ENCODE measurements at places on chromosomes 5 and 9.

GRCh38 chr5:149618581-149619248 is 37.4 kb downstream of the ARHGEF37 start:
- DNase-seq: no peak

- DNase-seq: no peak
Observed at GRCh38 chr9:87527211-87527916, 29.7 kb downstream of the DAPK1 start.

GRCh38 chr9:6917162-6917561 is 159.4 kb downstream of the KDM4C start:
- no peak for DNase-seq

DNA sequence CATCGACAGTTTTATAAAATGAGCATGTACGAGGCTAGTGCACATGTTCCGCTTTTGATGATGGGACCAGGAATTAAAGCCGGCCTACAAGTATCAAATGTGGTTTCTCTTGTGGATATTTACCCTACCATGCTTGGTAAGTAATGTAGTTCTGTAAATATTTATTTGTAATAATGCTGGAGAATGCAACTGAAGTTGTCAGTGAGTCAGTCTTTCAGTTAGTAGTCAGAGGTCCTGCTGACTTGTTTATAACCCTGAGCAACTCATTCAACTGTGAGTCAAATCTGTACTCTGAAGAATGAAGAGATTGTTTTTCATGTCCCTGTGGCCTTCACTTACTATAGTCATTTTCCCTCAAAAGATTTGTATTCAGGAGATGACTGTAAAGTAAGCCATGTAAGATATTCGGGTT is 28.4 kb upstream of the GPR150 start:
- DNase-seq: no peak

GRCh38 chr5:26278078-26278477 is 760.3 kb downstream of the CDH9 start:
- DNase-seq: no peak
